ENCODE measurements at places on chromosomes 5 and 9. TPM values are rescaled to one million over a fixed set of nuclear protein-coding genes. Genes with fewer than 3 reads are reported as not detected.

The IL9 gene
- total RNA-seq: not detected

The HAUS6 gene
- total RNA-seq: 10.8 TPM

The FAM153A gene
- 50.0 TPM for total RNA-seq

The FGF1 gene
- 153 TPM for total RNA-seq

The FOXD4L5 gene
- total RNA-seq: 2.2 TPM

The ADGRD2 gene
- not detected for total RNA-seq

The NSG2 gene
- 178 TPM for total RNA-seq

The FST gene
- 0.40 TPM for total RNA-seq

The NCS1 gene
- 506 TPM for total RNA-seq

The MYORG gene
- 27.8 TPM for total RNA-seq

The NUTM2F gene
- not detected for total RNA-seq

The CNTFR gene
- total RNA-seq: 57.2 TPM

The RALGPS1 gene
- 92.2 TPM for total RNA-seq

The CSF2 gene
- not detected for total RNA-seq

The POC5 gene
- 10.9 TPM for total RNA-seq

The SHISAL2B gene
- total RNA-seq: not detected

The PTCD2 gene
- 14.7 TPM for total RNA-seq

The LHX3 gene
- not detected for total RNA-seq

The PITX1 gene
- total RNA-seq: not detected

The C5orf52 gene
- total RNA-seq: not detected

The PCDHB7 gene
- total RNA-seq: 6.2 TPM

The CDK7 gene
- 27.4 TPM for total RNA-seq

The FBP2 gene
- total RNA-seq: not detected

The KIAA1191 gene
- 104 TPM for total RNA-seq

The CCL27 gene
- total RNA-seq: not detected

The SIT1 gene
- not detected for total RNA-seq

The SELENOP gene
- total RNA-seq: 505 TPM

The PPP3R2 gene
- total RNA-seq: 1.3 TPM

The CCNI2 gene
- 1.5 TPM for total RNA-seq

The CCNJL gene
- total RNA-seq: 1.5 TPM

The PLAC8L1 gene
- total RNA-seq: 1.4 TPM

The CACNA1B gene
- total RNA-seq: 50.6 TPM

The ANKDD1B gene
- total RNA-seq: 0.56 TPM

The PTPRD gene
- 289 TPM for total RNA-seq

The ZNF366 gene
- 4.1 TPM for total RNA-seq

The C7 gene
- total RNA-seq: 3.2 TPM

The OR2V1 gene
- not detected for total RNA-seq

The PCDHGC4 gene
- total RNA-seq: 22.7 TPM

The AJM1 gene
- total RNA-seq: 56.1 TPM

The SPATA31E1 gene
- not detected for total RNA-seq

The CKMT2 gene
- total RNA-seq: 10.4 TPM

The WHRN gene
- total RNA-seq: 24.9 TPM
